GM23248 (cell line): ENCODE measurements at places on chromosomes 1 and 21. TPM values are rescaled to one million over a fixed set of nuclear protein-coding genes. Genes with fewer than 3 reads are reported as not detected.

- peaks cover 9% of the 10 kb centered on the region for H3K4me1 ChIP-seq
- H3K36me3 ChIP-seq = no peaks in the 10 kb centered on the region
- DNase-seq = no peak
- H3K4me3 ChIP-seq = no peak overlapping the region
- no peak overlapping the region for H3K27ac ChIP-seq
Observed at GRCh38 chr1:44603718-44604117, 70.6 kb downstream of the TMEM53 start.

GRCh38 chr1:188194916-188195315 is 1366.2 kb downstream of the PLA2G4A start:
- H3K27me3 ChIP-seq = no peaks in the 10 kb centered on the region
- H3K36me3 ChIP-seq = no peaks in the 10 kb centered on the region
- no peak overlapping the region for H3K4me3 ChIP-seq
- no peak overlapping the region for H3K27ac ChIP-seq

Gene ZNF326
- total RNA-seq = 5.2 and 5.6 TPM in 2 replicates

Gene BARHL2
- not detected in 2 replicates for total RNA-seq

GRCh38 chr21:26952374-26953066 is 14.4 kb downstream of the ADAMTS5 start:
- no peaks in the 10 kb centered on the region for H3K27me3 ChIP-seq
- H3K4me3 ChIP-seq = no peak overlapping the region
- no peak overlapping the region for H3K27ac ChIP-seq
- peaks cover 24% of the 10 kb centered on the region for H3K36me3 ChIP-seq

Gene RHBDL2
- 0.22 TPM in 1 of 2 replicates, not detected in the other for total RNA-seq

Gene AMY1B
- total RNA-seq = not detected in 2 replicates

Gene CDA
- total RNA-seq = 3.0 and 5.9 TPM in 2 replicates

Gene USP16
- 30.2 and 33.5 TPM in 2 replicates for total RNA-seq

Gene MSH4
- total RNA-seq = not detected in 2 replicates
